ENCODE measurements at places on chromosomes 2 and 18.

GRCh38 chr2:122885436-122885835, 1130.0 kb downstream of the TSN start:
- DNase-seq = no peak

GRCh38 chr2:95698146-95698545, 106.3 kb downstream of the TRIM43 start:
- no peak for DNase-seq

- DNase-seq = no peak
Observed at GRCh38 chr2:99476629-99477028, 13.2 kb downstream of the REV1 start.

- DNase-seq = no peak
Observed at GRCh38 chr2:218228366-218229090, 11.5 kb downstream of the ARPC2 start.

DNA sequence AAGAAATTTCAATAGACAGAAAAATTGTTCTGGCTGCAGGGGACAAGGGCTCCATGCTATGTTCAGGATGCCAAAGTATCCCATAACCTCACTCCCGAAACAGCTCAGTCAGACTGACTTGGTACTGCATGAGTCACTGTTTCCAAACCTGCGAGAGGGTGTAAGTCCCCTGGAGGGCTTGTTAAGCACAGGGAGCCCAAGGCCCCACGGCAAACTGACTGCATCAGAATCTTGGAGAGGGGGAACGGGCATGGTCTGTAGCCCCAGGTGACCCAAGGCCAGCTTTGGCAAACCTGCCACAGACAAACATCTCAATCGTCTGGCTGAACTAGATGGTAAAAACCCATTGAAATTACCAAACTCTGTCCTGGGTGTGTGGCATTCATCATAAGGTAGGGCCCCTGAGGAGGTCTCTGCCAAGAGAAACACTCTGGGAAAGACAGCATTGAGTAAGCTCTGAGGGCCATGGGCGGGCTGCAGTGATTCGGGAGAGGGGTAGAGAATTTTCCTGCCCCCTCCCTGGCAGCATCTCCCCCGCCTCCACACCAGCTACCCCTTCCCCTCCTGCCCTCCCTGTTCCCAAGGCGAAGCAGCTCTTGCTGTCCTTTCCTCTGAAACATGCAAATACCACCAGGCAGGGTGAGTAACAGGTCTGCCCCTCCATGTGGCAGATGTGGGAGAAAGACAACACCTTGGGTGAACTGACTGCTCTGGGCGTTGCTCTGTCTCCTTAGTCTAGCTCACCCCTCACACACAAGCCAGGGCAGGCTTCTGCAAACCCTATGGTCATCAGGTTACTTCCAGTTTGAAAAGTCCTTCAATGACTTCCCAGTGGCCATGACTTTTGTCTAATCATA, 274.7 kb upstream of the SIX2 start:
- DNase-seq = no peak

- no peak for DNase-seq
Observed at GRCh38 chr2:235378246-235378645, 115.6 kb upstream of the AGAP1 start.

DNA sequence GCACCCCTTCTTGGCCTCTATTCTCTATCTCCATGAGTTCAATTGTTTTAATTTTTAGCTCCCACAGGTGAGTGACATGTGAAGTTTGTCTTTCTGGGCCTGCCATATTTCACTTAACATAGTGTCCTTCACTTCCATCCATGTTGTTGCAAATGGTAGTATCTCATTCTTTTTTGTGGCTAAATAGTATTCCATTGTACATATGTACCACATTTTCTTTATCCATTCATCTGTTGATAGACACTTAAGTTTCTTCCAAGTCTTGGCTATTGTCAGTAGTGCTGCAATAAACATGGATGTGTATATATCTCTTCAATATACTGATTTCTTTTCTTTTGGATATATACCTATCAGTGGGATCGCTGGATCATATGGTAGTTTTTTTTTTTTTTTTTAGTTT, 9.0 kb downstream of the STRADB start:
- DNase-seq = no peak
